Ureter (tissue), 1 donor: ENCODE measurements at places on chromosomes 5 and 9.

GRCh38 chr9:5642170-5642569, 13.3 kb downstream of the RIC1 start:
- no peak for DNase-seq

GRCh38 chr5:155556700-155557099, 543.1 kb downstream of the KIF4B start:
- DNase-seq, result no peak

GRCh38 chr5:55675119-55675518, 37.0 kb downstream of the SLC38A9 start:
- DNase-seq, result no peak

DNA sequence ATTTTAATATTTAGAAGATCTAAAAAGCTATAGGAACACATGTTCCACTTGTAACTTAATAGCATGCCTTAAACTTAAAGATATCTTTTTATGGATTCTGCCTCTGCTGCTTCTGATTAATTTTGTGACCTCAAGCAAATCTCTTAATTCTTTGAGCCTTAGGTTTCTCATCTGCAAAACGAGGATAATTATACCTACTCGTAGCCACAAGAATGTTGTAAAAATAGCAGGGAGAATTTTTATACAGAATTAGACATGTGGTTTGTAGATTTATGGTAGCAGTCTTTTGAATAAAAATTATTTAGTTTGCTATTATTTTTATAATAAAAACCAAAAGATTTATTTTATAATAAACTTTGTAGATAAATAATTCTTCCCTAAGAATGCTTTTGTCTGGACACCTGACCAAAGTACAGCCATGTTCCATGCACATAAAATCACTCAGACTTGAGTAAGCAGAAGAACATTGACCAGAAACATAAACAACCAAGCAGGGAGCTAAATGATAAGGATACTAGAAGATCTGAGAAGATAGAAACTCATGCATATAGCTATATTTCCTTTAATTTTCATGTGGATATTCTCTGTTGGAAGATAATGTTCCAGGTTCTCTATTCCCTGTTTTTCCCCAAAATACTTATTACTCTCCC, 18.5 kb downstream of the C9orf85 start:
- DNase-seq, result no peak

DNA sequence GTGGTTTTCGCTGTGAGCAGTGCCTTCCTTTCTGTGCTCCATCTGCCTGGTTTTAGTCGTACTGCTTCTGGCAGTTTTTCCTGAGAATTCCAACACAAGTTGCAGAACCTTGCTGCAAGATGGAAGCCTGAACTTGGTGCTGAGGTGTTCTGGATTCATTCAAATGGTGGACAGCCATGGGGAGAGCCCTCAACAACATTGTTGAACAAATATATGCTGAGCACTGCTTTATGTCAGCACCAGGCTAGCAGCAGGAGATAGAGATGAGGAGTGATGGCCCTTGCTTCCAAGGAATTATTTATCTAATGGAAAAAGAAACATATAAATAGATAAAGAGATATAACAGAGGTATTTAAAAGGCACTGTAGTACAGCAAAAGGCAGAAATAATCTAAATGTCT, 7.3 kb upstream of the RPS6 start:
- DNase-seq, result no peak

DNA sequence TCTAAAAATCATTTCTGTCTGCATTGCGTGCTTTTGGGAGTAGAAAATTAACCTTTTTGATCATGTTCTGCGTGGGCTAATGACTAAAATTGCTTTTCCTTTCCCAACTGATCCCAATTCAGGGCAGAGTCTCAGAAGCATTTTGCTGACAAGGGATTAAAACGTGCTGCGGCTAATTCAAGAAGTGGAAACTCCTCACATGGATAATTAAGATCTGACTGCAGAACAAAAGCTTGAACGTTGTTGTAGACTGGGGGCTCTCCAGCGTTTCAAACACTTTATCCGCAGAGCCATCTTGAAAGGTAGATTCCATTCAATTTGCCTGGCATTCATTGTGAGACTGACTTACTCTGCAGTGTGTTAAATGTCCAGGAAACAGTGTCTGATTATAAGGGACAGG, 485.3 kb upstream of the DMAC1 start:
- DNase-seq, result no peak
